ENCODE measurements at places on chromosomes 11 and 22.

GRCh38 chr11:35487532-35488078 is 37.8 kb downstream of the PAMR1 start:
- no peak for DNase-seq

DNA sequence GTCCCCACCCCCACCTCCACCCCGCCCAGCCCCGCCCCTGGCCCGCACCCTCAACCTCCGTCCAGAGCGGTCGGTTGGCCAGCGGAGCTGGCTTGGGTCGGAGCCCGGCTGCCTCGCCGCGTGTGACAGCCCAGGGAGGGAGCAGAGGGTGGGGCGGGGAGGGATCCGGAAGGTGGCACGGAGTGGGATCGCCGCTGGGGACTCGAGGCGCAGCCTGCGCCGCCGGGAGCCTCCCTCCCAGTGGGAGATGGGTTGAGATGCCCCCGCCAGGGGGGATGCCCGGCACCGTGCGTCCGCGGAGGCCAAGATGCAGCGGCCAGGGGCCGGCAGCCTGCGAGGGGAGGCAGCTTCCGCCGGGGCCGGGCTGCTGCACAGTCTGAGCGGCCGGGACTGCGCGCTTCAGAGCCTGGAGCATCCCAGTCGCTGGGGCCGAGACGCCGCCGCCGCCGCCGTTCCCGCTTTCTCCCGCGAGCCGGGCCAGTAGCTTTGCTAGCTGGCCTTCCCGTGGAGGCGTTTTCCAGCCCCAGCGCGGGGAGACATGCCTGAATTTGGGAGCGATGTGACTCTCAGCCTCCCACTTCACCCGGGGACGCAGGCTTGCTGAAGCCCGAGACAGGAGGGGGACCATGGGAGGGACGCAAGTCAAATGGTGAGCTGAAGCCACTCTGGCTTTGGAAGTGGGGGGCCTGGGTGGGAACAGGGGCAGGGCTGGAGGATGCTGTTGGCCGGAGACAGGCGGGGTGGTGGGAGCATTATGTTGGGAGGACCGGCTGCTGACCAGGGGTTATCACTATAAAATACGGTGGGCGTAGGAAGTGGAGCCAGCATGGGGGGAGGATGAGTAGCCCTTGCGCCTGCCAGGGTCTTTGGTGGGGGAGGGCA is 40.2 kb downstream of the DIXDC1 start:
- DNase-seq, result no peak

- no peak for DNase-seq
These were observed 13.0 kb downstream of the PAX6 start for GRCh38 chr11:31798057-31798553.

GRCh38 chr11:10505278-10506007 is 35.5 kb downstream of the RNF141 start:
- no peak for DNase-seq

All from stimulated activated CD4-positive, alpha-beta T cell treated with anti-CD3 and anti-CD28 coated beads, Interleukin-4, amount 100 ng/mL, for 4 hours (primary cell).